ENCODE measurements at places on chromosomes 1 and 21.

GRCh38 chr21:32248571-32249461 lies 30.0 kb downstream of the MIS18A start:
- no peak for DNase-seq

GRCh38 chr1:33532250-33532649 lies 59.8 kb downstream of the ZSCAN20 start:
- DNase-seq: no peak

GRCh38 chr21:26280148-26280547 lies 109.6 kb upstream of the APP start:
- no peak for DNase-seq

DNA sequence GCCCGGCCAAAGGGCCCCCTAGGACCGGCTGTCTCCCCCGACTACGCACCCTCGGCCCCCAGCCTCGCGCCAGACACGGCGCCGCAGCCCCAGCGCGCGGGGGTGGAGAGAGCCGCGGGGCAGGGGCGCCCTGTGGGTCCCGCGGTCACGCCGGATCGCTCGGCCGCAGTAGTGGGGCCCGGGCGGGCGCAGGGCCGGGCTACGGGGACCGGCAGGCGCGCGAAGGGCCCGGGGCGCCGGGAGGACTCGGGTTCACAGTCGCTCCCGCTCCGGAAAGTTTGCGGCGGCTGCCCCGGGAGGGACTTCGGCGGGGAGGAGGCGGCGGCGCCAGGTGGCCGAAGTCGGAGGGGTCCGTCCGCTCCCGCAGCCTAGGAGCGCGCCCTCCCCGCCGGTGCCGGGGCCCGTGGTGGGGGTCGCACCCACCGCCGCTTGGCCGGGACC lies 7.1 kb upstream of the ZNF669 start:
- no peak for DNase-seq

DNA sequence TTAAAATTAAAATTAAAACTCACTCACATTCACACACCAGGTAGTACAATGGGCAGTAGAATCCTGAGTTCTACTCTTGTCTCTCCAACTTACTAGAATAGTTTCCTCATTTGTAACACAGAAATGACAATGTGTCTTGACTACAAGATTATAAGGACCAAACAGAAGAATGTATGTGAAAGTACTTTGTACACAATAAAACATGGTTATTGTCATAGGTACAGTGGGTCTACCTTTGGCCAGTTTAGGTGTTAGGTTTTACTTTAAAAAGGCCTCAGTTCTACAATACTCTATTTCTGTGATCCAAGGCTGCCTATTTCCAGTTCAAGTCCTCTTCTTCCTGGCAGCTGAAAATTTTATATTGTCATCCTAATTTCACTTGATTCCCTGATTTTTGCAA lies 50.2 kb downstream of the LUZP1 start:
- no peak for DNase-seq

GRCh38 chr1:154326546-154327465 lies 1.5 kb downstream of the ATP8B2 start:
- DNase-seq: no peak

- no peak for DNase-seq
Measured at GRCh38 chr21:20010691-20011200, 987.5 kb upstream of the NCAM2 start.

DNA sequence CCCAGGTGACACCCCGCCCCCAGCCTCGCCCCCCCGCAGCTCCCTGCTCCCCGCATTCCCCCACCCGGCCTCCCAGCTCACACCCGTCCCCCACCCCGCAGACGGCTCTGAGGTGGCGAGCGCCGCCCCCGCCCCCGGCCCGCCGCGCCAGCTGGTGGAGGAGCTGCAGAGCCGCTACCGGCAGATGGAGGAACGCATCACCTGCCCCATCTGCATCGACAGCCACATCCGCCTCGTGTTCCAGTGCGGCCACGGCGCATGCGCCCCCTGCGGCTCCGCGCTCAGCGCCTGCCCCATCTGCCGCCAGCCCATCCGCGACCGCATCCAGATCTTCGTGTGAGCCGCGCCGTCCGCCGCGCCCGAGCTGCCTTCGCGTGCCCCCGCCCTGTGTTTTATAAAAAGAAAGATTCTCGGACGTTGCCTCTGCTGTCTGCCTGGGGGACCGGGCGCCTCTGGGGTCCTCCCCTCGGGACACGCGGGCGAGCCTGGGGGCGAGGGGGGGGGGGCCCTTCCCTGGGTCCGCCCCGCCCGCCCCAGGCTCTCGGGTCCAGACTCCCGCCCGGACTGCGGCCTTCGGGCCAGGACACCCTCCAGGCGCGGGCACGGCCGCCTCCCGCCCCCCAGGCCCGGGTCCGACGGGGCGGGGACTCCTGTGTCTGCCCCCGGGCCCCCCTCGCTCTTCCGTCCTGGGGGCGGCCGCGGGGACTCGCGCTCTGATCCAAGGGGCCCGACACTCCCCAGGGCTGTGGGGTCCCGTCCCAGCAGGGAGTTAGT lies 1.6 kb upstream of the MMP23B start:
- peak; percentile 91 for DNase-seq

GRCh38 chr1:157961805-157962762 lies 31.4 kb upstream of the KIRREL1 start:
- DNase-seq: no peak

- no peak for DNase-seq
Measured at GRCh38 chr21:34878940-34879339, 170.2 kb downstream of the RUNX1 start.

DNA sequence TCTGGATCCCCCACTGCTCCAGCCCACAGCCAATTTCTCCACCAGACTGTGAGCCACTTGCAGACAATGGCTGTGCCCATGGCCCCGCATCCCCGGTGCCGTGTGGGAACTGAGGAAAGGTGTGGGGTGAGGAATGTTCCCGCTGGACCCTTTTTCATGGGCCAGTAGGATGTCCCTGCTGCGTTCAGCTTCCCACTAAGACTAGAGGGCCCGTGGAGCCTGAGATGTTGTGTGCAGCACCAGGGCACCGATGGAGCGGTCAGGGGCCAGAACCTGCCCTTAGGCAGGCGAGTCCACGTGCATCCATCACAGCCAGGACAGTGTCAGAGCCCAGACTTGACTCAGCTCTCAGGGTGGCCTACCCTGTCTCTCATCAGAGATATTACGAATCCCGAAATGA lies 105.7 kb upstream of the COL6A1 start:
- no peak for DNase-seq

DNA sequence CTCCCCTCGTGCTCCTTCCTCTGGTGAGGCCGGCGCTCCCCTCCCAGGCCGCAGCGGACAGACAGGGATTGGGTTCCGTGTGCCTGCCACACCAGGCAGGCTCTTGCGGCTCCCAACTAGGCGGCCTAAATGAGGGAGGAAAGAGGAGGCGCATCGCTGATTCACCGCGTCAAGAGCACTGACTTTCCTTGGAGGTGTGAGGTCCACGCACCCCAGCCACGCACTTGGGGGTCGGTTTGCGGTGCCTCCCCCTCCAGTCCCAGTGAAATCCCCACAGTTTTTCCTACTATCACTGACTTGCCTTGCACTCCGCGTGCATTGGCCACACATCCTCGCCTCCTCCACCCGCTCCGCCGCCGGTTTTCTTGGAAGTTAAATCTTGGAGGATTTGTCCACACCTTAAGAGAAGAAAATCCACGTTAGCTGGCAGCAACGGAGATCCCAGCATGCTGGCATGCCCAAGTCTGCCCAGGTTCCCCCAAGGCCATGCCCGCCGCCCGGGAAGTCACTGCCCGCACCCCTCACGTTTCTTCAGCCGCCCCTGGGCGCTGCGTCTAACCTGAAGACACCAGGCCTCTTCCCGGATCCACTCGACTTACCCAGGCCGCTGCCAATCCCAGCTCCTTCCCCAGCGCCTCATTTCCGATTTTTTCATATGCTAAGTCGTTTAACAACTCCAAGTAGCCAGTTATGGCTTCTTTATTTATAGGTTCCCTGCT lies 1.1 kb upstream of the FOXD3 start:
- DNase-seq: no peak

- DNase-seq: no peak
Measured at GRCh38 chr1:43978551-43979260, at the start of gene B4GALT2. B4GALT2 (plus strand) TSS chr1:43979210; CDS start chr1:43981161, 1,951 bp downstream.

Data from activated naive CD4-positive, alpha-beta T cell (primary cell).